ENCODE measurements at places on chromosomes 13 and 19. TPM values are rescaled to one million over a fixed set of nuclear protein-coding genes. Genes with fewer than 3 reads are reported as not detected.
A peak's percentile ranks its signal among the peaks of the same experiment; 100 is the strongest.

The ZNF813 gene
- total RNA-seq = 52.5 TPM

DNA sequence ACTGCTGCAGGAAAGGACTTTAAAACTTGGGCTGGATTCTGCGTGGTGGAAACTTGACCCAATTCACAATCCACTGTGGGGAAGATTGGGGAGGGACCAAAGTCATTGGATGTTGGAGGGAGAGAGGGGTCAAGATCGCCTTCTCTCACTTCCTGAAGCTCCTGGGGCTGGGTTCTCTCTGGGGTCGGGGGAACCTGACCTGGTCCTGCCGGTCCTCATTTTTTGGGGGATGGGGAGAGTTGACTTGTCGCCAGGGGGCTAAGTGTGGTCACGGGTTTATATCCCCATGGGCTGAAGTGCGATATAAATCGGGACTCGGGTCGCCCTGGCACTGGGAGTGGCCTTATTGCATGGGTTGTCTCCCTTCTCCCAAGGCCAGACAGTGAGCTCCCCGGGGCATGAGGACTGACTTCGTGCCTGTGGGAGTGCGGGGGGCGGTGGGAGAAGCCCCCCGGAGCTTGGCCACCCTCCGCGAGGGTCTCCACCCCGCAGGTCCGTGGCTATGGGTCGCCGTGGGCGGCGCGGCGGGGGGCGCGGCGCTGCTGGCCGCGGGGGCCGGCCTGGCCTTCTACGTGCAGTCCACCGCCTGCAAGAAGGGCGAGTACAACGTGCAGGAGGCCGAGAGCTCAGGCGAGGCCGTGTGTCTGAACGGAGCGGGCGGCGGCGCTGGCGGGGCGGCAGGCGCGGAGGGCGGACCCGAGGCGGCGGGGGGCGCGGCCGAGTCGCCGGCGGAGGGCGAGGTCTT, 6.3 kb downstream of the ICAM5 start:
- peak; percentile 80 for DNase-seq

- no peak for DNase-seq
These were observed 15.8 kb upstream of the ALOX5AP start for GRCh38 chr13:30719525-30719914.

DNA sequence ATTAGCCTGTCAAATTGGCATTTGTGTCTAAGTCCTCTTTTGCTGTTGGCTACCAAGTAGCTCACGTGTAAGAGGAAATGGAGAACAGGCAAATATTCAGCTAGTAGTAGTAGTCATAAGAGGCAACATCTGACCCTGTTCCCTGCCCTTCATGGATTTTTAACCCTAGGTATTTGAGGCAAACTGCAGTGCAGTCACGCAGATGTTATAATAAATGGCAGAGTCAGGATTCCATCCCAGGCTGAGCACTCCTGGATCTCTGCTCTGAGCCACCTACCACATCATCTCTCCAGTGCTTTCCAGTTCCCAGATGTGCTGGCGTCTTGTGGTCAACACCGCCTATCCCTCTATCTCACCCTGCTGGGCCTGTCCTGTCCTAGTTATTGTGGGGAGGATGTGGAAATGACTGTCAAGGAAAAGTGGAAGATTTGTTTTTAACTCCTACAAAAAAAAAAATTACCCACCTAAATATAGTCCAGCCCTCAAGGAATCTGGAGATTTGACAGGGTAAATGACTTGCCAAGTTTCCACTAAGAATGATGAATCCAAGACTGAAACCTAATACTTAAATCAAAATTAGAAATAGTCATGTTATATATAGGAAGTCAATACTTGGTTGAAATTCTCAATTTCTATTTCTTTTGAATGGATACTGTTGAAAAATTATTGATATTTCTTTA, 322.9 kb downstream of the GPC6 start:
- peak; percentile 47 for DNase-seq

- peak; percentile 11 for DNase-seq
These were observed 10.5 kb downstream of the SYT3 start for GRCh38 chr19:50629194-50629593.

DNA sequence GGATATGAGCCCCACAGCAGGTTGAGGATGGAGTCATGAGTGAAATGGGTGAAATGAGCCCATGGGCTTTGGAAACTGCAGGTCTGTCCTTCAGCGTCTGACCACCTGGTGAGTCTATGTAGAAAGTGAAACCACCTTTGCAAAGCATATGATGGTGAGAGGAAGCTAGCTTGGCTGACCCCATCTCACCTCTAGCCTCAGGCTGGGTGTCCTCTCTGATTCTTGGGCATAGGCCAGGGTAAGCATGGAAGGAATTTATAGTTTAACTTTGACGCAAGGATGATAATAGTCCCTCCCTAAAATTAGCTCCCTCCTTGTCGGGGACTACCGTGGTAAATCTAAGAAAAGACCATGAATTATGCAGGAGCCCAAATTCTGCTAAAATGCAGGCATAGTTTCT, 16.8 kb upstream of the PSG9 start:
- no peak for DNase-seq

- peak; percentile 71 for DNase-seq
These were observed at the start of gene LTBP4 for GRCh38 chr19:40601134-40601974. LTBP4 (plus strand) TSS chr19:40601369; CDS start chr19:40601388, 19 bp downstream.

The LTBP4 gene
- total RNA-seq = 133 TPM

- no peak for DNase-seq
These were observed 26.9 kb upstream of the KL start for GRCh38 chr13:32989290-32989667.

The DEDD2 gene
- total RNA-seq = 28.0 TPM

The NMRK2 gene
- total RNA-seq = 23.6 TPM

The CD70 gene
- 3.9 TPM for total RNA-seq

Measured in endodermal cell (in vitro differentiated cells).